ENCODE measurements at places on chromosomes 5 and 9.

GRCh38 chr5:158406884-158407823 is 548.2 kb upstream of the CLINT1 start:
- DNase-seq = no peak

GRCh38 chr9:120390637-120391190 is 189.3 kb downstream of the CDK5RAP2 start:
- no peak for DNase-seq

DNA sequence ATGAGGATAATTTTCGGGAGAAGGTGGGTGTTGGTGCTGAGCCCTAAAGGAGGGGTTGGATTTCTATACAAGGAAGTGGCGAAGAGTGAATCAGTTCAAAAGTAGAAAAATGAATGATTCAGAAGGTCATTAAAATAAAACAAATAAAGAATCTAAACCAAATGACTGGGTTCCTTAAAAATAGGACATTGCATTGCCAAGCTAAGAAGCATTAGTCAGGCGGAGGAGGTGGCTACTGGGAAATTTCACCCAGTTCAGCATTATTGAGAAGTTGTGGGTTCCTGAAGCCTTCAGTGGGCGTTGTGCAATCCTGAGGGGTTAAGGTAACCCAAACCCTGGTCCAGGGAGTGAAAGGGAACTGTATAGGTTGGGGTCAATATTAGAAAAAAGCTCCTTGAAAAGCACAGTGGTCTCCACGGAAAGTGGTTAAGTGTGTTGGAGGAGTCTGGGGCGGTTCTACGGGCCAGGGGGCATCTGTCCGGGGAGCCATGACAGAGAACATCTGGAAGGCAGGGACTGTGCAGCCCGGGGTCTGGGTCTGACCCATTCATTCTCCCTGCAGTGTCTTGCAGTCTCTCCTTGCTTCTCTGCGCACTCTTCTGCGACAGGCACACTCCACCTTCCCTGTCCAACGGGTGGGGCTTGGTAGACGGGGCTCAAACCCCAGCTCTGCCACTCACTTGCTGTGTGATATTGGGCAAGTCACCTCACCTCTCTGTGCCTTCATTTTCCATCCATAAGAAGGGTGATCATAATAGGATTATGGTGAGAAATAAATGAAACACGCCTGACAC is 27.6 kb upstream of the DUSP1 start:
- no peak for DNase-seq

DNA sequence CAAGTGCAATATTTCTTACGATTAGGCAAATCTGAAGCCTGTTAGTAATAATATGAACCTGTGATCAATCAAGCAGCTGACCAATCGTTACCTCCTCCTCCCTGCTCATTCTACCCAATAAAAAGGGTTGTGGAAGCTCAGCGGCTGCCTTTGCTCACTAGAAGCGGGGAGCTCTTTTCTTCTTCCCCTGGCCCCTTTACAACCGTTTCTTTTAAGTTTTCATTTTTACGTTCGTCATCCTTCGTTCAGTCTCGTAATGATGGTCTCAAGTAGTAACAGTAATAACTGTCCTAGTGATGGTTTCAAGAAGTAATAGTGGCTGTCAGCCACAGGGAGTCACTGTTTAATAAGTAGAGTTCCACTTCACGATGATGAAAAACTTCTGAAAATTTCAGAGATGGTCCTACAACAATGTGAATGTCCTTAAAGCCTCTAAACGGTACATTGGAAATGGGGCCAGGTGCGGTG is 6.2 kb downstream of the UGT3A2 start:
- no peak for DNase-seq

DNA sequence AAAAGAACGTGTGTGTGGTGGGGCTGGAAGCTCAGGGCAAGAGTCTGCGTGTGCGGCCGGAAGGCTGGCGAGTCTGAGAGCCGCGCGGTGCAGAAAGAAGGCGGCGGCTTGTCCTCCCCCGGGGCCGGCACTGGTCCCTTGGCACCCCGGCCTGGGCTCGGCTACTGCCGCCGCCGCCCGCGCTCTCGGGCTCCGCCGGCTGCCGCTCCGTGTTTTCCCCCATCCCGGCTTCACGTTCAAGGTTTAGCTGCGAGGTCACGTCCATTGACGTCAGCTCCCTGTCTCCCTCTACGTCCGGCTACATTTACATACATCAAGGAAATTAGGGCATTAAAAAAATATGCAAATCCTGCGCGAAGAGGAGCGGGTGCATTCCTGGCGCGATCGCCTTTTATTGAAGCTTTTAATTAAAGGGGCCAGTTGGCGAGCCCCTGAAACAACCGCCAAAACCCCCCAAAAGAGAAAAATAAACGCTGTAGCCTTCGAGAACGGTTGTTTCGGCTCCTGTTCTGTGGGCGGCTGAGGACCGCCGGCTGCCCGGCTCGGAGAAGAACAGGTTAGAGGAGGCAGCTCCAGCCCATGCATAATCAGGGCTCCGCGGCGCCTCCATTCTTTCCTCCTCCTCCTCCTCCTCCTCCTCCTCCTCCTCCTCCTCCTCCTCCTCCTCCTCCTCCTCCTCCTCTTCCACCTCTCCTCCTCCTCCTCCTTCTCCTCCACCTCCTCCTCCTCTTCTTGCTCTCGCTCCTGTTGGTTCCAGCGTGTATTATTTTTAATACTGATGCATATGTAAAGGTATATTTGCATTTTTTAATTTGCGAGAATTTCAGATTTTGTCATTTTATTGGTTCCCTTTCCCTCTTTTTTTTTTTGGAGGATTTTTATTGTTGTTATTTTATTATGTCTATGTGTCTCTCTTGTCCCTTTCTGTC is 207.0 kb downstream of the MEF2C start:
- DNase-seq = no peak

Data from activated CD4-positive, alpha-beta T cell treated with anti-CD3 and anti-CD28 coated beads, Interleukin-2, amount 50 U/mL, for 4 hours (primary cell).